ENCODE measurements at places on chromosomes 12 and 14. TPM values are rescaled to one million over a fixed set of nuclear protein-coding genes. Genes with fewer than 3 reads are reported as not detected.
A peak's percentile ranks its signal among the peaks of the same experiment; 100 is the strongest.

The LHX5 gene
- polyA plus RNA-seq = not detected

The RTL1 gene
- 0.16 TPM for polyA plus RNA-seq

The A2M gene
- 74.4 TPM for polyA plus RNA-seq

The TMEM233 gene
- polyA plus RNA-seq = 0.51 TPM

The CELA1 gene
- polyA plus RNA-seq = not detected

The IFI27L1 gene
- 30.7 TPM for polyA plus RNA-seq

The B3GNT4 gene
- polyA plus RNA-seq = 1.8 TPM

DNA sequence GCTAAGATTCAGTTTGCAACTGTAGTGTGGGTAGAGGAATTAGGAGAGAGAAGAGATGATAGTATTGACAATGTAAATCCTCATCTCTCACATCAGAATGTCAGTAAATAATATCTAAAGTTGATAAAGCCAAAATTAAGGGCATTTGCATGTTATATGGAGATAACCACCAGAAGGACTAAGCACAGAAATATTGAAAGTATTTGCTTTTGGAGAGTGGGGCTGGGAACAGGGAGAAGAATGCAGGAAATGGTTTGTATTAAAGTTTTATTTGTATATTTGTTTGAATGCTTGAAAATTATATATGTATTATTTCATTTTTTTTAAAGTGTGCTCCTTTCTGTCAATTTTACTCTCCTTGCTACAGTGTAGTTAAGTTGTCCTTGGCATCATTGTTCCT is 491.4 kb downstream of the APAF1 start:
- no peaks in the 10 kb centered on the region for H3K27me3 ChIP-seq
- H3K27ac ChIP-seq = no peak overlapping the region
- H3K4me3 ChIP-seq = no peak overlapping the region

GRCh38 chr14:20194101-20194500 is 3.4 kb downstream of the OR11G2 start:
- no peaks in the 10 kb centered on the region for H3K4me1 ChIP-seq
- no peaks in the 10 kb centered on the region for H3K27me3 ChIP-seq
- no peak overlapping the region for H3K27ac ChIP-seq
- no peak overlapping the region for H3K4me3 ChIP-seq
- H3K36me3 ChIP-seq = no peaks in the 10 kb centered on the region

DNA sequence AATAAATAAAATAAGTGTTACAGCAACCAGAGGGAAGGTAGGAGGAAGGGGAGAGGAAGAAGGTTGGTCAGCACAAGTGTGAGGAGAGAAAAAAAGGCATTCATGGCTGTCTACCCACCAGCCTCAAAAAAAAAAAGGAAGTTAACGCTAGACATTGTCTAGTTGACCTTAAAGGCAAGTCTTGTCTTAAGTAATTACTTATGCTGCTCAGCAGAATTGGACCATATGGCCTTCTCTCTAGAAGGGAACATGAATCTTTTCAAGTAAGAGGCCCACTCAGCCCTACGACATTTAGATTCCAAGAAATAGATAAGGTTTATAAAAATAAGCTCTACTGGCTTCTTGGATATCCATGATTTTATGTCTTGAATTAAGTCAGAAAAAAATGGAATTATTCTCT is 172.7 kb downstream of the ETNK1 start:
- H3K27ac ChIP-seq = no peak overlapping the region
- H3K4me1 ChIP-seq = no peaks in the 10 kb centered on the region
- no peak for DNase-seq

DNA sequence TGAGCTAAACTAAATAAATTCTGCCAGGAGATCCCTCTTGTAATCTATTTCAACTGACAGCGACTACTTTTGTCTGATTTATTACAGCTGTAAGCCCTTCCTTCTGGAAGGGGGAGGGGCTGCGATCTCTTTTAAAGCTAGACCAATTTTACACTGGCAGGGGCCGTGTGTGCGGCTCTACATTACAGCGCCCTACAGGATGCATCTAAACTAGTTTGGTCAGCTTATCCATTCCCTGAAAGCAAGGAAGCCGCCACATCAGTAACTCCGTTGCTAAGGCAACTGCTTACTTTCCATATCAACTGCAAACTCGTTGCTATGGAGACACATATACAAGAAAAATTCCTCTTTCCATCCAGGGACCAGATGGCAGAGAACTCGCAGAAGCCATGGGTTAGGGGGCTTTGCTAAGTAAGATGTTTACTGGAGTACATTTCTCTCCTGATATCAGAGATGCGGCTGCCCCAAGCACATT is 17.4 kb downstream of the FOXN3 start:
- no peak overlapping the region for H3K4me3 ChIP-seq
- DNase-seq = peak; percentile 71

GRCh38 chr12:90281154-90281868 is 572.7 kb upstream of the ATP2B1 start:
- no peaks in the 10 kb centered on the region for H3K36me3 ChIP-seq
- no peak overlapping the region for H3K27ac ChIP-seq
- no peak for DNase-seq
- no peaks in the 10 kb centered on the region for H3K4me1 ChIP-seq
- no peak overlapping the region for H3K4me3 ChIP-seq

GRCh38 chr14:23558346-23559009 is 2.4 kb downstream of the THTPA start:
- peaks cover 31% of the 10 kb centered on the region for H3K4me1 ChIP-seq
- no peaks in the 10 kb centered on the region for H3K27me3 ChIP-seq
- peak; percentile 89 for DNase-seq
- peaks cover 44% of the 10 kb centered on the region for H3K36me3 ChIP-seq
- no peak overlapping the region for H3K4me3 ChIP-seq

- no peak for DNase-seq
- no peak overlapping the region for H3K27ac ChIP-seq
- no peak overlapping the region for H3K4me3 ChIP-seq
- H3K27me3 ChIP-seq = no peaks in the 10 kb centered on the region
- H3K4me1 ChIP-seq = peaks cover 25% of the 10 kb centered on the region
Observed at GRCh38 chr14:35387219-35387618, 17.3 kb downstream of the NFKBIA start.

- H3K4me3 ChIP-seq = no peak overlapping the region
- H3K27ac ChIP-seq = no peak overlapping the region
- H3K27me3 ChIP-seq = peaks cover 4% of the 10 kb centered on the region
- no peak for DNase-seq
Observed at GRCh38 chr12:108236366-108236765, 102.7 kb downstream of the CMKLR1 start.

- no peaks in the 10 kb centered on the region for H3K27me3 ChIP-seq
- no peaks in the 10 kb centered on the region for H3K36me3 ChIP-seq
- no peak for DNase-seq
- H3K4me1 ChIP-seq = no peaks in the 10 kb centered on the region
- no peak overlapping the region for H3K4me3 ChIP-seq
- no peak overlapping the region for H3K27ac ChIP-seq
Observed at GRCh38 chr12:45688183-45688582, 41.3 kb upstream of the ARID2 start.

- DNase-seq = peak; percentile 57
- no peaks in the 10 kb centered on the region for H3K27me3 ChIP-seq
- no peak overlapping the region for H3K4me3 ChIP-seq
- peaks cover 10% of the 10 kb centered on the region for H3K4me1 ChIP-seq
Observed at GRCh38 chr14:77681196-77682157, 26.3 kb downstream of the ALKBH1 start.

DNA sequence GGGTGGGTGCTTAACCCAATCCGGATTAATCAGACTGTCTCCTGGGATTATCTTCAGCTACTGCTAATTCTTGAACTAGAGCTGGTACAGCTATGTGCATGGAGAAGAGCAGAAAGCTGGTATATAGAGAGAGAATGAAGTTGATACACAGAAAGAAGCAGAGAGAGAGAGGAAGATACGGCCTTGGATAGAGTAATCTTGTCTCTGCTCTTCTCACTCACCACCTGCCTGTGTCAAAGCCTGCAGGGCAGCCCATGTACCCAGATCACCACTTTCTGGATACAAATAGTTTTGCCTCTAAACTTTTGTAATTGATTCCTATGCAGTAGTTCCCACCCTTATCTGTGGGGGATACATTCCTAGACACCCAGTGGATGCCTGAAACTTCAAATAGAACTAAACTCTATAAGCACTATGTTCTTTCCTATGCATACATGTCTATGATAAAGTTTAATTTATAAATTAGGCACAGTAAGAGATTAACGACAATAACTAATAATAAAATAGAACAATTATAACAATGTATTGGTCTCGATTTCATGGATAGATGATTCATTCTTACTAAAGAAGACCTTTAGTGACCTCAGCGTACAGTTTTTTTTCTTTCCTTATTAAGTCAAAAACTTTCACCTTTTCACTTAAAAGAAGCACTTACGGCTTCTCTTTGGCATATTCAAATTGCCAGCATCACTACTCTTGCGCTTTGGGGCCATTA is 45.5 kb downstream of the YEATS4 start:
- no peak for DNase-seq
- no peak overlapping the region for H3K4me3 ChIP-seq
- no peak overlapping the region for H3K27ac ChIP-seq
- H3K27me3 ChIP-seq = no peaks in the 10 kb centered on the region
- no peaks in the 10 kb centered on the region for H3K36me3 ChIP-seq

DNA sequence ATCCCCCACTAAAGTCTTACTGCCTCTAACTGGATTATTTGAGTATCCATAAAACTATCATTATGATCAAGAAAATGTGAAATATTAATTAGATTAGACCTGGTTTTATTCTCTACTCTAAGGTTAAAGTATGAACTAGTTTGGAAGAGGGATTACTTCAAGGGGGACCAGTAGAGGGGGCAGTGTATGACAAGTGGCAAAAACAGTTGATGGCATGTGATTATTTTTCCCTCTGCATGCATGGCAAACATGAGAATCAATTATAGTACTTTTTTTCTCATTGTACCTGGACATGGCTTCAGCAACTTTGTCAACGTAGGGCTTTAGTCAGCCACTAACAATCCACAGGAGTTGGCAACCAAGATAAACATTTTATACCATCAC is 145.0 kb upstream of the SLC38A2 start:
- no peaks in the 10 kb centered on the region for H3K36me3 ChIP-seq
- DNase-seq = no peak
- H3K27me3 ChIP-seq = no peaks in the 10 kb centered on the region
- H3K4me3 ChIP-seq = no peak overlapping the region
- H3K27ac ChIP-seq = no peak overlapping the region

GRCh38 chr14:101849125-101849524 is 87.6 kb downstream of the PPP2R5C start:
- no peak overlapping the region for H3K4me3 ChIP-seq
- no peaks in the 10 kb centered on the region for H3K27me3 ChIP-seq
- no peaks in the 10 kb centered on the region for H3K4me1 ChIP-seq
- H3K27ac ChIP-seq = no peak overlapping the region
- no peak for DNase-seq

DNA sequence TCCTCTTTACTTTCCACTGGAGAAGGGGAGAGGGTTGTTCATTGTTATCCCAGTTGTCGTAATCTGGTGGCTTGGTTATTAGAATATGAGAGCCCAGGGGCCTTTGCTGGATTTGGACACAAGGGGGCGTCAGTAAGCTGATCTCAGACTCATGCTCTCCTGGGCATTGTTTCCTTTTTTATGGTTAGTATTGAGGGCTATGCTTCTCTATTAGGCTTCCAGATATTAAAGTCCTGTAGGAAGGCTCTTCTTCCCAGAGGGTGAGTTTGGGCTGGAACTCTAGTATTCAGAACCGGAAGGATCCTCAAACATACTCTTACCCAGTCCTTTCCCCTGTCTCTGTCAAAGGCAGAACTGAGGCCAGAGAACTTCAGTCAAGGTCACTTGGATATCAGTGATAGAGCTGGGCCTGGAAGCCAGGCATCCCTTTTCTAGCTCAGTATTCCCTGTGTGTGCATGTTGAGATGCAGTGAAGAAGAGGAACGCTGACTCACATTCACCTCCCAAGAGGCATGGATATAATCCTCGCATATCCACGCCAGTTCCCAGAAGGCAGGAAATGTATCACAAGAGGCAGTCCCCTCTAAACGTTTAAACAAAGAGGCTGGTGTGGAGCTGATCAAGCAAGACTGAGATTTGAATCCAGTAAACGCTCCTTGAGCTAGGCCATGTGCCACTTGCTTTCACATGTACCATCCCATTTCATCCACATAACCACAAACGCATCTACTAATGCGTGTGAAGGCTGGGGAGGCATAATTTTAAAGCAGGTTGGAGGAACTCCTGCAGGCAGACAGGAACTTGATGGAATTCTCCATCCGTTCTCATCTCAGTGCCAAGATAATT is 41.6 kb downstream of the UBE3B start:
- H3K27ac ChIP-seq = no peak overlapping the region
- no peak for DNase-seq
- peaks cover 86% of the 10 kb centered on the region for H3K36me3 ChIP-seq
- no peaks in the 10 kb centered on the region for H3K4me1 ChIP-seq
- H3K4me3 ChIP-seq = no peak overlapping the region

GRCh38 chr12:93223440-93224426 is 154.0 kb upstream of the NUDT4 start:
- H3K36me3 ChIP-seq = no peaks in the 10 kb centered on the region
- H3K27ac ChIP-seq = no peak overlapping the region
- DNase-seq = no peak
- H3K27me3 ChIP-seq = no peaks in the 10 kb centered on the region
- H3K4me3 ChIP-seq = no peak overlapping the region
- H3K4me1 ChIP-seq = peaks cover 7% of the 10 kb centered on the region

Data from large intestine (tissue), 12 donors.